ENCODE measurements at places on chromosomes 7 and 10. TPM values are rescaled to one million over a fixed set of nuclear protein-coding genes. Genes with fewer than 3 reads are reported as not detected.

Gene PPP1R17
- total RNA-seq, result not detected

Gene DYDC2
- not detected for total RNA-seq

Gene CYP3A7
- total RNA-seq, result 37.8 TPM

Gene ABCC2
- total RNA-seq, result 0.66 TPM

Gene VWC2
- not detected for total RNA-seq

Gene PNLIPRP1
- not detected for total RNA-seq

Gene CCDC71L
- 39.1 TPM for total RNA-seq

Gene NUTM2A
- 0.51 TPM for total RNA-seq

Gene PLEKHS1
- total RNA-seq, result not detected

Gene UCN3
- total RNA-seq, result not detected

- peak; percentile 46 for DNase-seq
Observed at GRCh38 chr10:86798611-86799010, 42.2 kb downstream of the BMPR1A start.

DNA sequence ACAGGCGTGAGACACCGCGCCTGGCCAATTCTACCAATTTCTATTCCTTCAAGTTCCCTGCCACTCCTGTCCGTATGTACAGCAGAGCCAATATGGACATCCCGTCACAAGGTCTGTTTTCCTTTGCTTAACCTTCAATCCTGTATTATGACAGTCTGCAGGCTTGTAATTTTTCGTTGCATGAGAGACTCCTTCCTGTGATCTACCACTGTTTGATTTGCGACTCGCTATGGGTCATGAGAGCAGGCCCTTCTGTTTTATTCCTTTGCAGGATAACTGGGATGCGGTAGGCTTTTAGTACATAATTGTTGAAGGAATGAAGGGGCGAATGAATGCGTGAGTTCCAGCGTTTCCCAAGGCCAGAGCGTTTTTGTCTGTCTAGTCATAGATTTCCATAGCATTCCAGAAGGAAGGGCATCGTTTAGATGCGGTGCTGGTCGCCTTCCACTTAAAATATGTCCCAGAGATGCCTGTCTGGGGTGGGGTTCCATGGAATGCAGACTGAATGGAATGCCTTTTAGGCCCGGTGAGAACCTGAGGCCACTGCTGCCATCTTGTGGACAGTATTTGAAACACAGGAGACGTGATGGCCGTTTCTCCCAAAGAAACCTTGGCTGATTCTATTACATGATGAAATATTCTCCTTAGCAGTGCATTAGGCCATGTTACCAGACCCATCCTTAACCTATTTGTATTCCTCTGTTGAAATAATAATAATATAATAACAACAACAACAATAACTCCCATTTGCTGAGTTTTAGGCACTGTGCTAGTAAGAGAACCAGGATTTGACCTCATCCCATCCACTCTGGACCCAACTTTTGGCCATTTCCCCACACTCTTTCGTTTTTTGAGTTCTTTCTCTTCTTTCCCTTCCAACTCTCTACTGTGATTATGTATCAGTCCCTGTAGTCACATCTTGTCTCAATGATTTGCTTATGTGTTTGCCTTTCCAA is 193.2 kb downstream of the MYOF start:
- DNase-seq, result peak; percentile 71

- DNase-seq, result peak; percentile 63
Observed at GRCh38 chr10:107614939-107615685, 450.6 kb upstream of the SORCS1 start.

GRCh38 chr10:113390896-113391295 is 162.0 kb upstream of the HABP2 start:
- DNase-seq, result no peak

DNA sequence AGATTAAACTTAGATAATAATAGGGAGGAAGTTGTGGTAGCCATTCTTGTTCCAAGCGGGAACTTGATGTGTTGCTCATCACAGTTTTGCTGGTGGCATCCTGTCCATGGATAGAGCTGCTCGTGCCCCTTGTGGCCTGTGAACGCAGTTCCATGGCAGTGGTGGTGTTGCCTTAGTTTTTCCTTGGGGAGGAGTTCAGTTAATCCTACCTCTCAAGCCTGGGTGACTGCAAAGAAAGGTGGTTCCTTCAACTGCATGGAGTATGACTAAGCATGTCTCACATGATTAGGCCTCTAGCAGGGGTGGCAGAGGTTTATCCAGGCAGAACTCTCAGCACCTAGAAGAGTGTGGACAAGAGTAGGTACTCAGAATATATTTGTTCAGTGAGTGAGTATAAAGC is 99.7 kb downstream of the MAPK8 start:
- peak; percentile 58 for DNase-seq

DNA sequence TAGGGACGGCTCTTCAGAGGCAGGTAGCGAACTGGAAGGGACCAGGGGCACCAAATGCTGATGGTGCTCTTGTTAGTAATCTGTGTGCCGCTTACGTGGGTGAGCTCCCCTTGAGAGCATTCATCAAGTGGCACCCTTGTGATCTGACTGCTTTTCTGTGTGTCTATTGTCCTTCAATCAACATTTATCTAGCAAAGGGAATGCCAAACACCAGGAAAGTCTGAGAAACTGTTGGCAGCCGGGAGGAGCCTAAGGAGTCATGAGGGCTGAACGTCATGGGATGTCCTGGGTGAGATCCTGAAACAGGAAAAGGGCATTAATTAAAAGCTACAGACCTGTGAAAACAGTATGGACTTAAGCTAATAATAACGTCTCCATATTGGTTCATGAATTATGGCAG is 733.1 kb downstream of the TYW1 start:
- no peak for DNase-seq

- DNase-seq, result no peak
Observed at GRCh38 chr7:132646052-132646451, 69.8 kb upstream of the PLXNA4 start.

DNA sequence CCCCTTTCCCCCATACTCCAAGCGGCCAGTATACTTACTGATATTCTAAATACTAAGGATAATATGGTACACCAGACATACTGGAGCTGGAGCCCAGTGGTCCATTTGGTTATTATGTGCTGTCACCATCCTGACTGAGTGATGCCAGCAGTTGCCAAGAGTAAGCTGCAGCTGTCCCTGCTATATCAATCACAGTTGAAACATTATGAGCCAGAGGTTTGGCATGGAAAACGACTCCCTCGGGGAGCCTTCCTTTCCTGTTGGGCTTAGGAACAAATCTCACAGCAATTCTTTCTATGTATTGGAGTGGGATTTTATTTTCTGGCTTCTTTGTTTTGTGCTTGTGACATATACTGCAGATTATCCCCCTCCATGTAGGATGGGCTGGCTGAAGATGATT is 32.6 kb downstream of the STRIP2 start:
- DNase-seq, result no peak

GRCh38 chr7:157012113-157012547 is 1.7 kb upstream of the MNX1 start:
- DNase-seq, result no peak

DNA sequence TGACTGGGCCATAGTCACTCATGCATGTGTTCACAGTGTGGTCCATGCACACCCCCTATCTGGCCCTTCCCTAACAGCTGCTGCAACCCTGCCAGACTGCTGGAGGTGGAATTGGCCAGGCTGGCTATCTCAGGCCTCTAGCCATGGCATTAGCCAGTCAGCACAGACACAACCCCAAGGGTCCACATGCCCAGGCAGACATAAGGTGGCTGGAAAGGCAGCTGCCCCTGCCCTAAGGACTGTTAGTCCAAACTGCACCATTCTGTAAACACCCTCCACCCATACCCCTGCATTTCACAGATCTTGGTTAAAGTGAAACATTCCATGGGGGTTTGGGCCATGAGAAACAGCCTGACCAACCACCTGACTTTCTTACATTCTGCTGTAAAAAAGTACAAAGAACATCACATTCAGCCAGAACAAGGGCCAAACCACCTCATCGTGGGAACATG is 137.4 kb upstream of the KCNMA1 start:
- peak; percentile 65 for DNase-seq

DNA sequence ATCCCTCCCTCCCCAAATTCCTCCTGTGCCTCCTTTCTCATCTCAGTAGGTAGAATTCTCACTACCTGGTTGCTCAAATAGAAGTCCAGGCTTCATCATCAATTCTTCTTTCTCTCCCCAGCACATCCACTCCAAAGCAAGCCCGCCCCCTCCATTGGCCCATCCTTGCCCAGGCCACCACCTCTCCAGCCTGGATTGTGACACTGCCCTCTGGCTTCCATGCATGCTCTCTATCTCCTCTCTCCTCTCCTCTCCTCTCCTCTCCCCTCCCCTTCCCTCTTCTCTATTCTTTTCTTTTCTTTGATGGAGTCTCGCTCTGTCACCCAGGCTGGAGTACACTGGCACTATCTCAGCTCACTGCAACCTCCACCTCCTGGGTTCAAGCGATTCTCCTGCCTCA is 144.9 kb downstream of the UBE2H start:
- DNase-seq, result no peak

- DNase-seq, result no peak
Observed at GRCh38 chr10:83945982-83946718, 193.2 kb upstream of the GHITM start.

GRCh38 chr10:5582736-5583135 is 58.0 kb downstream of the CALML3 start:
- DNase-seq, result no peak

GRCh38 chr10:94355841-94356240 is 6.9 kb downstream of the NOC3L start:
- DNase-seq, result no peak

GRCh38 chr10:89563861-89564478 is 28.6 kb upstream of the SLC16A12 start:
- peak; percentile 71 for DNase-seq

DNA sequence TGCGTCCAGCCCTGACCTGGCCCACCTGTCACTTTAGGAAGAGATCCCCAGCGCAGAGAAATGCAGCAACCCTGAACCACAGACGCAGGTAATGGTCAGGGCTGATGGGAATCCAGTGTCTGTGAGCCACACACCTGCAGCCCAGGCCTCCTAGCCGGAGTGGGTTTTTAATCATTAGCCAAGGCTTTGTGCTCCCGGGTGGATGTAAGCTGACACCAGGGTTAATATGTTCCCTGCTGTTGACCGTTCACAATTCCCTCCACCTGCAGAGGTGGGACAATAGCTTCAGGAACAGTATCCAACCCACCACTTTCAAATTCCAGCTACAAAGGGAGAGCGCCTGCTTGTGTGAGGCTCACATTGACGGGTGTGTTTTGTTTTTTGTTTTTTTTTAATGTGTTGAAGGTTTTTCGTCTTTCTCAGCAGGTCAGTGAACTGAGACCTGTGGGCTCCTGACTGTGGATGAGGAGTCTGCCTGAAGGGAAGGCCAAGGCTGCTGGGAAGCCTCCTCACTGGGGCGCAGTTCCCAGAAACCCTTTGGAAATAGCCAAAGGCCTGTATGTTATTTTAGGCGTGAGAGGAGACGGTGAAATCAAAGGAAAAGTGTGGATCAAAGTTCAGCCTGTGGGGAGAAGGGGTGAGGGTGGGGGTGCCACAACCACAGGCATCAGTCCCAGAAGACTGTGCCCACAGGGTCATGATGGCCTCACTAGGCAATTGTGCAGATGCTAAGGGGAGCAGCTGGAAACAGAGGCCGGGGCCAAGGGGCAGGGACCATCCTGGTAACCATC is 111.1 kb downstream of the TNS3 start:
- no peak for DNase-seq

- peak; percentile 81 for DNase-seq
Observed at GRCh38 chr10:22655312-22655981, 58.9 kb downstream of the PIP4K2A start.

DNA sequence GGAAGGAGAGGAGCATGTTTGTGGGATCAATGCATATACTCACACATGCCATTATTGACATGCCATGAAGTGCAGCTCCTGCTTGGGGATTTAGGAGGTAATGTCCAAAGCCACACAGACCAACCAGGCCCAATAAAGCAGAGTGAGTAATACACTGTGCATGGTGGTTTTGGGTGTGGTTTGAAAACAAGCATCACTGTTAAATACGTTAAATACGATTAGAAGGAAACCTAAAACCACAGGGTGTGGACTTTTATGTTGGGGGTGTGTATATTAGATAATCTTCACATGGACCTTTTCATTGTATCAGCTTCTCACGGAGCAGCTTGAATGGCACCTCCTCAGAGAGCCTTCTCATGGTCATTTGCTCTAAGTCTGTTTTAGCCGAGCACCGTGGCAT is 10.4 kb upstream of the EIF3A start:
- DNase-seq, result peak; percentile 85

DNA sequence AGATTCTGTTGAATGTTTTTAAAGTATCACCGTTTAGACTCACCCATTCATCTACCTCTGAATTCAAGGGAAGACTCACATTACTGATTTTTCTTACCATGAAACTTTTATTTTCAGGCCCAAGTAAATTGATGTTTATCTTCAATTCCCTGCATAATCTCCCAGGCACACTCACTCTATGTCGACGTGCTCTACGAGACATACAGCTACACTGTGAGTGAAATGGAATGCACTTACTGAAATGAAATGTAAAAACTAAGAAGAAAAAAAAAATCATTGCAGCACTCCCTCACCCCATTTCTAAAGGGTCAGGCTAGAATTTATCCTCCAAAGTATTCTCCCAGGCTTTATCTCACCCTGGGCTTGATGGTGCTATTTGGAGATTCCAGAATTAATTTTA is 987.9 kb downstream of the CCSER2 start:
- no peak for DNase-seq

- DNase-seq, result no peak
Observed at GRCh38 chr7:97513326-97513725, 218.6 kb upstream of the TAC1 start.

DNA sequence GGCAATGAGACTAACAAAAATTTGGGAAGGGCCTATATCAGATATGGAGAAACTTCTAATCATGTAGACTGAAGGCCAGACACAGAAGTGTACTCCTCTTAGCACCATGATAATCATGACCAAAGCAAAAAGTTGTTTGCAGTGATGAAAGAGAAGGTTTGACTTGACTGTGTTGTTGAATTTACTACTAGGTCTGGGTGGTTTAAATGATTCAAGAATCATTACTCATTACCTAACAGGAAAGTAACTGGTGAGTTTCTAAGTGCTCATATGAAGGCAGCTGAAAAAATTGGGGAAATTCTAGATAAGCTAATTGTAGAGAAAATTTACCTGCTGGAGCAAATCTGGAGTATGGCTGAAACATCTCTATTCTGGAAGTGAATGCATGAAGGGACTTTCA is 451.5 kb upstream of the SORCS1 start:
- no peak for DNase-seq

DNA sequence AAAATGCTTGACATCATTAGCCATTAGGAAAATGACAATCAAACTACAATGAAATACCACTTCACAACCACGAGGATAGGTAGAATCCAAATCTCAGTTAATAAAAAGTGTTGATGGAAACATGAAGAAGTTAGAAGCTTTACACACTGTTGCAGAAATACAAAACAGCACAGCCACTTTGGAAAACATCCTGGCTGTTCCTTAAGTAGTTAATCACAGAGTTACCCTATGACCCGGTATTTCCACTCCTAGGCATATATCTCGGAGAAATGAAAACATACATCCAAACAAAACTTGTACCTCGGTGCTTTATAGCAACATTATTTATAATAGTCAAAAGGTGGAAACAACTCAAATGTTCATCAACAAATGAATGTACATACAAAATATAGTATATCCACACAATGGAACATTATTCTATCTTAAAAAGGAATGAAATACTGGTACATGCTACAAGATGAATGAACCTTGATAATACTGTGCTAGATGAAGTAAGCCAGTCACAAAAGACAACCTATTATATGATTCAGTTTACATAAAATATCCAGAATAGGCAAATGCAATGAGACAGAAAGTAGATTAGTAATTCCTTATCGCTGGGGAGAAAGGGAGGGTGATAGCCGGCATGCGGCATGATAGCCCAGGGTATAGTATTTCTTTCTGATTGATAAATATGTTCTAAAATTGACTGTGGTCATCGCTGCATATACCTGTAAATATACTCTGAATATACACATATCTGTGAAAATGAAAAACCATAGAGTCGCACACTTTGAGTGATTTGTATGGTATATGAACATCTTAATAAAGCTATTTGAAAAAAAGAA is 1.9 kb downstream of the VWDE start:
- DNase-seq, result no peak

Measured in fibroblast of lung (primary cell).